Activated CD4-positive, alpha-beta T cell treated with anti-CD3 and anti-CD28 coated beads for 4 hours (primary cell): ENCODE measurements at places on chromosomes 1 and 21.
A peak's percentile ranks its signal among the peaks of the same experiment; 100 is the strongest.

GRCh38 chr1:19164274-19165015 lies 45.6 kb downstream of the UBR4 start:
- DNase-seq: no peak

DNA sequence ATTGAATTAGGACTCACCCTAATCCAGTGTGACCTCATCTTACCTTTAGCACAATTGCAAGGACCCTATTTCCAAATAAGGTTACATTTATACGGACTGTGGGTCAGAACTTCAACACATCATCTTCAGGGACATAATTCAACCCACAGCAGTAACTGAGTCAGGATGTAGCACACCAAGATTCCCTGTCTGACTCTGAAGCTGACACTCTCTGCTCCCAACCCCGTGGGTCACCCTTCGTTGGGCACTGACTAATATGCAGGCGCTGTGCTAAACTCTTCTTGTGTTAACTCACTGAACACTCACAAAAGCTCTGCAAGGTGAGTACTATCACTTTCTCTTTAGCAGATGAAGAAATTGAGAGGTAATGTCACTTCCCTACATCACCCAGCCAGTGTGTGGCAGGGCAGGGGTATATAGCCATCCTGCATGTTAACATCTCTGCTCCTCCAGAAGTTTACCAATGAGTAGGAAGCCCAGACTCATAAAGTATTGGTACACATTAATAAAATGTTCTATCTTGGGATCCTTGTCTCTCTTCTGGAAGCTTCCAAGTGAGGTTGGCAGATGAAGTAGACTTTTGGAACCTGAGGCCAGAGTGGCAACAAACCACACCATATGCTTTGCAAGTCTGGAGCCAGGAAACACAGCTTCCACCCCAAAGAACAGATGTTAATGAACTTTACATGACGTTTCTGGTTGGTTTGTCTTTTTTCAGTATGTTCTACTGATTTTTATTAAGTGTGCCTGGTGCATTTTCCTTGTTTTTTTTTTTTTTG lies 139.2 kb upstream of the KLHDC7A start:
- DNase-seq: no peak

DNA sequence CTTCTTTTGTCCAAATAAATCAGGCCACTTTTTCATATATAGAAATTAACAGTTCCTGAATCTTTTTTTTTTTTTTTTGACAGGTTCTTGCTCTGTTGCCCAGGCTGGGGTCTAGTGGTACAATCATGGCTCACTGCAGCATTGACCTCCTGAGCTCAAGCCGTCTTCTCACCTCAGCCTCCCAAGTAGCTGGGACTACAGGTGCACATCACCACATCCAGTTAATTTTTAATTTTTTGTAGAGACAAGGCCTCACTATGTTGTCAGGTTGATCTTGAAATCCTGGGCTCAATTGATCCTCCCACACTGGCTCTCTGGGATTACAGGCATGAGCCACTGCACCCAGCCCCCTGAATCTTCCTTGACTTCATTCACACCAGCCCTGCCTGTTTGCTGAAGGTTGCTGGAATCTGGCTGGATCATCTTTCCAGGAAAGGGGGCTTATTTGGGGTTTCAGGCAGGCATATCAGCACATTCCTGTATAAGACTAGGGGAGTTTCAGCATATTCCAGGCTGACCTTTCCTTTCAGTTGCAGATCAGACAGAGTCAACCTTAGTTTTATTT lies 78.2 kb upstream of the ARHGAP29 start:
- no peak for DNase-seq

DNA sequence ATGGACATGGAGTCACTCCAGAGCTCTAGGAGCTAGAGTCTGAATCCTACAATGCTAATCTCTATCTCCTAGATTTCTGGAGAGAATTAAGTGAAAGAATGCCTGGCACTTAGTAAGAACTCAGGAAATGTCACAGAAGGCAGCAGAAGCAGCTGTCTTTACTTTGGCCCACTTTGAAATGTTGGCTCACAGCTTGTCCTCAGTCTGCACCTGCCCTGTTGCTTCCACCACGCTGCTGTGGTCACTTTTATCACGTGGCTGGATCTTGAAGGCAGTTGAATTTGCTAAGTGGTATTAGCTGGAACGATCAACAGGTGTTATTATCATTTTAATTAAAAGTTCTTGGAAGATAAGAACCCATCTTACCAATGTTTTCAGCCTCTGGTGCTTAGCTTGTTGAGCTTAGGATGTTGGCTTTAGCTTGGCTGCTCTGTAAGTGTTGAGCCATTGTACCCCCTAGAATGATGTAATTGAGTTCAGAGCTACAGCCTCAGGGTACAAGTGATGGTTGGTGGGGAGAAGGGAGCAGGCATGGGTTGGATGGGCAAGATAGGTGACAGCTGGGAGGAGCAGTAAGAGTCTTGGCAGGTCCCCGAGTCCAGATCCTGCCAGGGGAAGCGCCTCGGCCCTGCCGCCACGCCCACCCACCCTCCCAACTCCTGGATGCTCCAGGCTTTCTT lies 41.9 kb upstream of the EPS8L3 start:
- DNase-seq: no peak

GRCh38 chr1:204821924-204822323 lies 48.7 kb upstream of the NFASC start:
- no peak for DNase-seq

GRCh38 chr1:208024406-208024805 lies 113.5 kb upstream of the CD34 start:
- DNase-seq: no peak

DNA sequence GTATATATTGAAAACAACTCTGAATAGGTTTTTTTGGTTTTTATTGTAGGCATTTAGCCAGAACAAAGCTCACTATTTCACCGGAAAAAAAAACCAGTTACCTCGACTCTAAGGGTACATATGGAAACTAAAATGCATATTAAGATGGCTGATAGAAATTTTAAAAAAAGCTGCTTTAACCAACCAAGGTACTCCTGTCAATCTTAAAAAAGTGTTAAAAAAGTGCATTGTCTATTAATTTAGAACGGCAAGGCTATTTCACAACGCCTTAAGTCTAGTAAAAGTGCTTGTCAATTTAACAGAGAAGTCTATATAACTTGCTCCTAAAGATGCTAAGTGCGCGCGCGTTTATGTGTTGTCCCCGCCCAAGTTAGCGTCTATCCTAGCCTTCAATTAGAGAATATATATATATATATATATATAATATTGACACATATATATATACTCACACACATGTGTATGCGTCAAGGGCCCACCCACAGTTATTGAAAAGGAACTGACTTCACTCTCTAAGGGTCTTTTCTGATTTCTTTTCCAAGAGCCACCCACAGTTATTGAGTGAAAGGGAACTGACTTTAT lies 934 bp downstream of the ASPM start:
- no peak for DNase-seq

GRCh38 chr1:4128616-4129015 lies 228.5 kb upstream of the C1orf174 start:
- no peak for DNase-seq

DNA sequence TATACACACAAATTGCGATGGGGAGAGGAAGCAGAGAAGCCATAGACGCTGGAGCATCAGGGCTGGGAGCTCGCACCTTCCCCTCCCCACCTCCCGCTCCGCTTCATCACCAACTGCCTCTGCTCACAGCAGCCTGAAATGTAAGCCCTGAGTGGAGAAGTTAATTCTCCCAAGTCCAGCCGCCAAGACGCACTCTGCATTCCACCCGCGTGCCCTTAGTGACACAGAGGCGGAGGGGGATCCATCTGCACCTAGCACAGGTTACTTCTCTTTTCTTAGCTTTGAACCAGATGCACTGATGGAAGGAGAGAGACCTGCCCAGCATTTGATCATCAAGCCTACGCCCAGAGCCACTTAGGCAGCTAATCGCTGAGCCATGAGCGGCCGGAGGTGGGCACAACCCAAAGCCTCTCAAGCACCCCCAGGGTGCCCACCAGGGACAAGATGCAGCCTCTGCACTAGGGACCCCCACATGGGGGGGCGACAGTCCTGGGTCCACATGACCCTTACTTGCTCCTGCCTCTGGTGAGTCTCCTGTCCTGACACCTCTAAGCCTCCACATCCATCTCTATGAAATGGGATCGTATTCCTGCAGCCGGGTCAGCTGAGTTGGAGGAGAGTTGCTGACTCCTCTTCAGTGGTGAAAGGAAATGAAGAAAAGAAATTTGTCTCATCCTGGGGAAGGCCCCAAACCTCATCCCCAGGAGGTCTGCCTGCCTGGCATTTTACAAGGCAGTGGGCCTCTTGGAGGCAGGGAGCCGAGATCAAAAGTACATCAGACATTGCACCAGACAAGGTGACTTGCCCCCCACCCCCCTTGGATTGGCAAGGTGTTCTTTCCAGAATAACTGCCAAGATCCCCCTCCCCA lies 316.2 kb downstream of the MATN1 start:
- no peak for DNase-seq

DNA sequence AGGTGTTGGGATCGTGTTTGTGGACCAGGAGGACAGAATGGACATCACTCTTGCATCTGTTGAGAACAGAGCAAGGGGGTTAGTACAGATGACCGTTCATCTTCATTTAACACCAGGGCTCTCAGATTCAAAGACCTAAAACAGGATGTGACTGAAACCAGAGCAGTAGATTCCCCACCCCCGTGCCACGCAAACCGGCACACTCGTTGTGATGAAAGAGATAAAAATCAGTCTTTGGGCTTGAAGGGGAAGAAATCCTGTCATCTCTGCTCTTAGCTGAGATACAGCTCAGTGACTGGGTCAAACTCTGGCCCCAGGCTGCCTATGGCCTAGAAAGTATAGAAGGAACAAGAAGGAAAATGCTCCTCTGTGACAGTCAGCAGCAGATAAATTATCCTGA lies 146.2 kb upstream of the KRTAP19-8 start:
- DNase-seq: peak; percentile 76

GRCh38 chr1:186016856-186017255 lies 282.7 kb downstream of the HMCN1 start:
- DNase-seq: no peak

DNA sequence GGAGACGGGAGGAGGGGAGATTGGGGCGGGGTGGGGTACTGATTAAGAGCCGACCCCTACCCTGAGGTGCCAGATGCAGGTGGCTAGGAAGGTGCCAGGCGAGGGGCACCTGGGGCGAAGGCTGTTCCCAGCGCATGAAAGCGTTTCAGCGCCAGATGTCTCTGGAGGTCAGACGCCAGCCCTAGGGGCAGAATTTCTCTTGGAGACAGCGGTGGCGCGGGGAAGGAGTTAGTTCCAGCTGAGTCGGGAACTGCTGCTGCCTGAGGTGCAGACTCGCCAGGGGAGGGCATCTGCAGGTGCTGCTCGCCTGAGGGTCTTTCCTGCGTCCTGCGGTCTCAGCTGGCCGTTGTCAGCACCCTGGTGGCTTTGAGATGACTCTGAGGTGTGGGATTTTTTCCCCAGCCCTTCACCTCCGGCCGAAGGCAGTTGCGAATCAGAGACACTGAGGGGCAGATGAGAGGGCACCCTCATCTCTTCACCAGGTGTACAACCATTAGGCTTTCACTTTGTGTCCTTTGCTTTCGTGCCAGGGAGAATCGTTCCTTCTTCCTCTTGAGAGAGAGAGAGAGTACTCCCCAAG lies 539 bp downstream of the CGN start:
- DNase-seq: peak; percentile 18

- DNase-seq: no peak
Observed at GRCh38 chr1:113901191-113901590, 3.4 kb downstream of the AP4B1 start.

GRCh38 chr1:159207774-159208173 lies 3.1 kb downstream of the ACKR1 start:
- DNase-seq: no peak

GRCh38 chr1:161227196-161227871 lies 1.5 kb downstream of the TOMM40L start:
- DNase-seq: peak; percentile 91
